A549 treated with ZK216348 at 1 μM for 4 hours (cell line): ENCODE measurements at places on chromosomes 7 and 10. TPM values are rescaled to one million over a fixed set of nuclear protein-coding genes. Genes with fewer than 3 reads are reported as not detected.

The PKD1L1 gene
- 0.02 to 1.0 TPM (median 0.28 TPM) in 4 of 5 replicates, not detected in the other for total RNA-seq

The MBL2 gene
- not detected in 5 replicates for total RNA-seq

The SLC26A3 gene
- total RNA-seq = not detected in 5 replicates

The PAX4 gene
- total RNA-seq = not detected in 5 replicates

The UTF1 gene
- not detected in 5 replicates for total RNA-seq

The STEAP1 gene
- 13.1 to 14.5 TPM (median 13.4 TPM) in 5 replicates for total RNA-seq

The KIAA1549 gene
- 4.2 to 8.6 TPM (median 6.5 TPM) in 5 replicates for total RNA-seq

The CRYGN gene
- not detected in 5 replicates for total RNA-seq

The GRK5 gene
- total RNA-seq = 9.2 to 12.3 TPM (median 10.9 TPM) in 5 replicates

The SRI gene
- total RNA-seq = 123 to 142 TPM (median 137 TPM) in 5 replicates

The SLC13A1 gene
- total RNA-seq = not detected in 5 replicates

The AKR1C4 gene
- 0.27 to 0.50 TPM (median 0.32 TPM) in 4 of 5 replicates, not detected in the other for total RNA-seq

The LRMDA gene
- total RNA-seq = 3.1 to 5.6 TPM (median 4.5 TPM) in 5 replicates

The TRPV6 gene
- not detected in 5 replicates for total RNA-seq

The ZNHIT1 gene
- total RNA-seq = 63.7 to 98.7 TPM (median 88.6 TPM) in 5 replicates

The C10orf90 gene
- total RNA-seq = 2.7 to 5.1 TPM (median 3.5 TPM) in 5 replicates

The AKR1D1 gene
- not detected in 5 replicates for total RNA-seq

The BAG3 gene
- total RNA-seq = 153 to 221 TPM (median 220 TPM) in 5 replicates

The CTBP2 gene
- 92.5 to 119 TPM (median 112 TPM) in 5 replicates for total RNA-seq

The MYPN gene
- total RNA-seq = 2.3 to 3.8 TPM (median 2.7 TPM) in 5 replicates

The CBLL1 gene
- total RNA-seq = 26.0 to 60.6 TPM (median 34.2 TPM) in 5 replicates
